SJCRH30 (cell line): ENCODE measurements at places on chromosomes 4 and X. TPM values are rescaled to one million over a fixed set of nuclear protein-coding genes. Genes with fewer than 3 reads are reported as not detected.

DNA sequence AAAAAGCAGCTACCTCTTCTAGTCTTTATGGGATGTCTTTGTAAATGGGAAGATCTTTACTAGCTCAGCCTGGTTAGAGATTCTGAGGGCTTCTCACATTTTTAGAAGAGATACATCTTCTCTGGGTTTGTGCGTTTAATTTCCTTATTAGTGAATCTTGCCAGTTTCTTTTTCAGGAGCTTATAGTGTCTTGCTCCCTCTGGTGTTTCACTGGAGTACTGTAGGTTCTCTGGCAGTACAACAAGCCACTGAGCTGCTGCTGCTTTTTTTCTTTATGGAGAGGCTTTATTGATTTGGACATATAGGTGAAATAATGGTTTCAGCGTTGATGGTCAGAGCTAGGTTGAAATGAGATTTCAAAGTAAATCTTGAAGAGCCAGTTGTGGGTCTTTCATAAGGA lies 82.9 kb downstream of the LAS1L start:
- peak; percentile 51 for DNase-seq

DNA sequence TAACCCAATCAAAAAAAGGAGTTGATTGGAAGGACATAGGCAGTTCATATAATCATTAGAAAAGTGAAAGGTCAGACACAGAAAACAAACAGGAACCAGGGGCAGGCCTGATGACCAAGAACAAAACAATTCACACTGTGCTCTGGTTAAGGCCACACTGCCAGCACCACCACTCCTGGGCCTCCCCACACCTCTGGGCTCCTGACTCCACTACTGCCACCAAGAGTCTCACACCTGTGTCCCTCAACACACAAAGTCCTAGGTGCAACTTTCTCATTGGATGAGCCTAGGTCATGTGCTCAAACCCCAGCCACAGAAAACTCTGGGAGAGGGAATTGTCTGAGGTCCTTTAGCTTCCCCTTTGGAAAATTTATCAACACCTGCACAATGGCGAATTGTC lies 11.1 kb upstream of the FAM9C start:
- no peak for DNase-seq

- no peak for DNase-seq
Measured at GRCh38 chr4:143538979-143539669, 25.6 kb downstream of the SMARCA5 start.

- DNase-seq, result peak; percentile 75
Measured at GRCh38 chr4:82017680-82018079, 356.1 kb downstream of the HNRNPD start.

- DNase-seq, result no peak
Measured at GRCh38 chr4:22932326-22932725, 239.6 kb downstream of the GBA3 start.

DNA sequence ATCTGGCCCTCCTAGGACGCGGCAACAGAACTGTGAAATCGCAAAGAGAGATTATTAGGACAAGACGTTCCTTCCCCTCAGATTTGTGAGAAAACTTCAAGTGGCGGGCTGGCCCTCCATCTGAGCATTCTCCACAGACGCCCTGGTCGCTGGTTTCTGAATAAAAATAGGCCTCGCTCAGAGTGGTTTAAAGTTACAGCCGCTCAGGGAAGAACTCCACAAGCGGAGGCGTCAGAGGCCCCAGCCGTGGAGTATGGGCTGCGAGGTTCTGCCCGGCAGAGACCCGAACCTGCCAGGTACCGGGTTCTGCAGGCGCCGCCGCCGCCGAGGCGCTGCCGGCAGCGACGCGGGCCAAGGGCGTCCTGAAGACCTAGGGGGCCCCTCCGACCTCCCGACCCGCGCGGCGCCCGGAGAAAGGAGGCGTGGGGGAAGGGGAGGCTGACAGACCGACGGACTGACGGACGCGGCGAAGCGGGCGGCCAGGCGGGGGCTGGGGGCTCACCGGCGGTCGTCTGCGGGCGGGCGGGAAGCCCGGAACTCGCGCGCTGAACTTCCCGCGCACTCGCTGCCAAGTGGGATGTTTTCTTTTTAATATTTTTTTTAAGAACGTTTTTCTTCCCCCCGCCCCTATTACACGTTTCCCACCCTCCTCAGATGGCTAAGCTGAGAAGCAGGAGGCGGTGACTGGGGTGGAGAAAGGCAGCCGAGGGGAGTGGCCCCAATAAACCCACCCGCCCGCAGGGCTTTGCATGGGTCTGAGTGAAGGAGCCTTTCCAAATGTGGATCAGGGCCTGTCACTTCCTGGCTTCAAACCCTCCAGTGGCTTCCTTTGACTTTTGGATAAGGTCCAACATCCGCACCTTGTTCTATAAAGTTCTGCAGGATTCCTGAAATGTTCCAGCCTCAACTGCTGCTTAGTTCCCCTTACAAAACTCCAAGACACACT lies at the start of gene PABPC4L:
Gene PABPC4L, minus strand, starts transcription at position 574 of the 946 bp plus-strand sequence. CDS start 770 bp downstream, outside the sequence.
- DNase-seq, result peak; percentile 83

DNA sequence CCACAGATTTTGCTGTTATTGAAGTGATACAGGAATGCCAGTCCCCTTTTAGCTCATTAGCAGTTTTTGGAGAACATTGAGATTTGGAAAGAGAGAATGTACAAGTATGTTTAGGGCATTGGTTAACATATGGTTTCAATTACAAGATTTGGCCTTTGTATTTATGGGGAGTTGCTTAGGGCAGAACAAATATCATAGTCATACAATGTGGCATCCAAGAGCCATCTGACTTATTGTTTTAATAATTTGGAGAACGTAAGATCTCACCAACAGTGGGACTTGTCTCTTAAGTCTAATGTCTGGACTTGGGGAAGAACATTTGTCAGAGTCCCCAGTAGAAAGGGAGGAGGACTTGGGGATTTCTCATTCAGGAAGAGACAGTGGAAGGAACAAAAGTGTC lies 166.1 kb downstream of the STK32B start:
- DNase-seq, result no peak

DCLK2 gene
- total RNA-seq, result 5.2 and 5.7 TPM in 2 replicates

P2RY4 gene
- total RNA-seq, result 0.22 TPM in 1 of 2 replicates, not detected in the other

DNA sequence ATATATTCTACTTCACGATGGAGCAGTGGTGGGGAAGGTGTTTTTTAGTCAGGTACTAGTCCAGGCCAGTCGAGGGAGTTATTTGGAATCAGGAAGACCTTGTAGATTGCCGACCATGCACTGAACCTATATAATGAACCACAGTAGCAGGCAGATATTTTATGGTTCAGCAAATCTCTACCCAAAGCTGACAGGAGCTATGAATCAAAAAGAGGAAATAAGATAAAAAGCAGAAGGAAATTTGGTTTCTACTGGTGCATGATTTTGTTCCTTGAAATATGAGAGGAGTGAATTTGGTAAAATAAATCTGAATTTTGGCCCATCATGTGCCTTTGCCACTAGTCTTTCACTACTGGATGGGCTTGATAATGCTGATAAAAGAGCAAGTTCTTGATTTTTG lies 924.3 kb upstream of the DIAPH2 start:
- no peak for DNase-seq

GRCh38 chrX:120459309-120459708 lies 9.8 kb downstream of the LAMP2 start:
- no peak for DNase-seq

- DNase-seq, result peak; percentile 28
Measured at GRCh38 chrX:68808686-68809357, 20.0 kb upstream of the EFNB1 start.

CFI gene
- total RNA-seq, result 23.6 and 27.0 TPM in 2 replicates

DNA sequence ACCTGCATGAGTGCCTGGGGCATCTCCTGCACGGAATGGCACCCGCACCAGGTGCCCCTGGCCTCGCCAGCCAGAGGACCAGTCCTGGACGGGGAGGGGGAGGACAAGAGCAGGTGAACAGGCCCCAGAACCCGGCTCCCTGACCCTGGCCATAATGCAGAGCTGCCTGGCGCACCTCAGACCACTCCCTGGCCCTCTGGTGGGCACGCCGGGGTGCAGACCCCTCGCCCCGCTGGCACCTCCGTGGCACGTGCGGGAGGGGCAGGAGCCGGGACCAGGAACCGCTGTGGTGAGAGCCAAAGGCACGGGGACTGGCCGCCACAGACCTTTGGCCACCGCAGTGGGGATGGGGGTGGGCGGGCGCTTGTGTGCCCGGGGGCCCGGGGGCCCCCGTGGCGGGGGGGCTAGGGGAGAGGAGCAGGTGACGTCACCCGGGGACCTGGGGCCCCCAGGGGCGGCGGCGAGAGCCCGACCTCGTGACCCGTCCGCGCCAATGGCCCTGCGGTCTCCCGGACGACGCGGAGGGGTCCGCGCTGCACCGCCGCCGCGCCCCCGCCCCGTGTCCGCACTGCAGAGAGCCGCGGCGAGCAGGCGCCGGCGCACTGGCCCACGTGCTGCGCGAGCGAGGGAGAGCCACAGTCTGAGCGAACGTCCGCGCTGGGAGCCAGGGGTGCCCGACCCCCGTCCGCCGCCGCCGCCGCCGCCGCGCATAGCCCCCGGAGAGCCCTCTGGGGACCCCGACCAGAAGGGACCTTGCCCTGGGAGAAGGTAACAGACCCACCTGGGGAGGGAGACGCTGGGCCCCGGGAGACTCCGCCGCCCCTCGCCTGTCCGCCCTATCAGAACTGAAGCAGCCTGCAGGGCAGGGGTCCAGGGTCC lies at the start of gene PNMA3:
Gene PNMA3, plus strand, starts transcription at position 600 of the 879 bp plus-strand sequence. CDS start 586 bp downstream, outside the sequence.
- no peak for DNase-seq

- no peak for DNase-seq
Measured at GRCh38 chr4:54806351-54806750, 148.6 kb downstream of the KIT start.

DNA sequence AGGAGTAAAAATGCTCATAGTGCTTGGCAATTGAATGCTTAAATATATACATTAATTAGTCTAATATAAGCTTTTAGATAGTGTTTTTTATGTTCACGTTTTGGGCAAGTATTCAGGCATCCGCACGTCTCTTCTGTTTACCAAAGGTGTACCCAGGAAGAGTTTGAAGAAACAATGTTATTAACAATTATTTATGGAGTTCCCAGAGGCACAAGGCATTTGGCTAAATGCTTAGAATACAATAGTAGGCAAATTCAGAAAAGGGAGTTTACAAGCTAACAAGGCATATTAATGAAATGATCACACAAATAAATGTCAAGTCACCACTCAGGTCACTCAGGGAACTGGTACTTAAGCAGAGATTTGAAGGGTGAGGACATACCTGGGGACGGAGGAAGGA lies 294.8 kb downstream of the TENM3 start:
- DNase-seq, result no peak

- DNase-seq, result no peak
Measured at GRCh38 chr4:61520681-61521160, 320.6 kb downstream of the ADGRL3 start.

GRCh38 chr4:79147251-79147650 lies 178.6 kb downstream of the NAA11 start:
- DNase-seq, result no peak

GRCh38 chrX:48684134-48684533 lies 535 bp downstream of the WAS start:
- no peak for DNase-seq

DNA sequence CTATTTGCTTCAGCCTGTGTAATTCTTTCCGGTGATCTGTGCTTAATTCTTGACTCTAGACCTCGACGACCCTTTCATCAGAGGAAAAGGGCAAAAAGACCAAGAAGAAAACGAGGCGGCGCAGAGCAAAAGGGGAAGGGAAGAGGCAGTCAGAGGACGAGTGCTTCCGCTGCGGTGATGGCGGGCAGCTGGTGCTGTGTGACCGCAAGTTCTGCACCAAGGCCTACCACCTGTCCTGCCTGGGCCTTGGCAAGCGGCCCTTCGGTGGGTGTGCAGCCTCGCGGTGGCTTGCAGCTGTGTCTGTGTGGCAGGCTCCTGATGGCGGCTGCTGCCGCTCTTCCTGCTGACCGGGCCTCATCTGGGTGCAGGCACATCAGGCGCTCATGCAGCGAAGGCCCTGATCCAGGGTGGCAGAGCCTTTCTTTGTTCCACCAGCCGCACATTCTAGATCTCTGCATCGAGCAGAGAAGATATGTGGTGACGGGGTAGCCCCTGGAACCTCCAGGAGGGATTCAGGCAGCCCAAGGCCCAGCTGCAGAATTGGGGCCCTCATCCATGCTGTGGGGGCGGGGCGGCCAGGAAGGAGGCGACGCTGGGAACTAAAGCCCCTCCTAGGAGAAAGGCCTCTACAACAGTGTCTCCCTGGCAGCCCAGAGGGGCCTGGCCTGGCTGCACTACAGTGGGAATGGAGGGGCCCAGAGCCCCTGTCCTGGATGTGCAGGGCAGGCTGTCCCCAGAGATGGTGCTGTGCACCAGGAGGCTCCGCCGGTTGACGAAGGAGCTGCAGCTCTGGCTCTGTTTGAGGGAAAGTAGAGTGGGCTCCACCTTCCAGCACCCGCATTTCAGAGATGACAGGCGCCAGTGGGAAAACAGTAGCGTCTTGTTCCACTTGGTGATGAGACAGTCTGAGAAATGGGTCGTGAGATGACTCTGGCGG lies 32.1 kb downstream of the NELFA start:
- no peak for DNase-seq

DNA sequence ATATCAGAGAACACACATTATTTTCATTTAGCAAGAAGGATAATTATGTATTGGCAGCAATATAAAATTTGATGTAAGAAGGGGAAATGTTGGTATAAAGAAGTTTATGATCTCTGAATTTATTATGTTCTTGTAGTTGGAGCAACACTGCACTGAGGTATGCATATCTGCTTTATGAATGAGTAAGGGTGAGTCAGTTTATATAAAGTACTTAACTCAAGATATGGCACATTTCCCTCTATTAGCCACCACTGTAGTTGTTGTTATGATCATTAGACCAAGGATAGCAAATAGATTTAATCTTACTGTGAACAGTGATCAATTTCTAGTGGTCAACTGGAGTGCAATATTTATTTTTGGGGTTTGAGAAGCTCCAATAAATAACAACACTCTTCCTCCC lies 66.6 kb downstream of the SNX25 start:
- no peak for DNase-seq

CMC4 gene
- 12.3 and 18.7 TPM in 2 replicates for total RNA-seq

ABLIM2 gene
- 0.12 and 0.20 TPM in 2 replicates for total RNA-seq

DNA sequence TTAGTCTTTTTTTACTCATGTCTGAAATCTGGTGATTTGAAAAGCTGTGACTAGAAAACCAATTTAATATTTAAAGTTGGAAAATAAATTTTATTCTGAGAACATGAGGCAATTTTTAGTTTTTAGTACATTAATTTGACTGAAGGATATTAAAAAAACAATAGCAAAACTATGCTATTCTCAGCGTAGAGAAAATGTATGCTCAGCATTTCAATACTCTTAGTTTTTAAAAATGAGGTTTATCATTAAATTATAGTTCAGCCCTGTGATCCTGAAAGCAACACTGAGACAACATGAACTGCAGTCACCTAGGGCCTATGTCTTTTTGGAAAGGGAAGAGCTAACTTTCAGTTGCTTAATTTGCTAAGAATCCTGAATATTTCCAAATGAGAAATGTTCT lies 9.5 kb downstream of the GALNT7 start:
- no peak for DNase-seq

PLXNB3 gene
- total RNA-seq, result 2.0 and 3.7 TPM in 2 replicates

DNA sequence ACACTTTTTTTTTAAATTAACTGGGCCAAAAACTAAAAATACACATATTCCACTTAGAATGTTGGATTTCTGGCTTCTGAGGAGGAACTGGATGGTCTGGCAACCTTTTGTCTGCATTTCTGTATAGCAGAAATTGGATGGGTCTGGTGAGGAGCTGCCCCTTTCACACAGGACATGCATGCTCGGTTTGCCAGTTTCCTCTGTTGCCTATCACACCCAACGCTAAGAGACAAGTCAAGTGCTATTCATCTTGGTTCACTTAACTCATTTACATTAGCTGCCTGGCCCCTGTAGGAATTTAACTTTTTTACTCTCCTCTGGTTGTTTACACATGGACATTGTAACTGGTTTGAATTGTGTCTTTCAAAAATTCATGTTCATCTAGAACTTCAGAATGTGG lies 195.7 kb downstream of the PACRGL start:
- DNase-seq, result no peak

MAGEA4 gene
- not detected in 2 replicates for total RNA-seq
